ENCODE measurements at places on chromosomes 1 and 21.

- no peak for DNase-seq
Measured at GRCh38 chr1:235873045-235873444, 6.3 kb upstream of the LYST start.

DNA sequence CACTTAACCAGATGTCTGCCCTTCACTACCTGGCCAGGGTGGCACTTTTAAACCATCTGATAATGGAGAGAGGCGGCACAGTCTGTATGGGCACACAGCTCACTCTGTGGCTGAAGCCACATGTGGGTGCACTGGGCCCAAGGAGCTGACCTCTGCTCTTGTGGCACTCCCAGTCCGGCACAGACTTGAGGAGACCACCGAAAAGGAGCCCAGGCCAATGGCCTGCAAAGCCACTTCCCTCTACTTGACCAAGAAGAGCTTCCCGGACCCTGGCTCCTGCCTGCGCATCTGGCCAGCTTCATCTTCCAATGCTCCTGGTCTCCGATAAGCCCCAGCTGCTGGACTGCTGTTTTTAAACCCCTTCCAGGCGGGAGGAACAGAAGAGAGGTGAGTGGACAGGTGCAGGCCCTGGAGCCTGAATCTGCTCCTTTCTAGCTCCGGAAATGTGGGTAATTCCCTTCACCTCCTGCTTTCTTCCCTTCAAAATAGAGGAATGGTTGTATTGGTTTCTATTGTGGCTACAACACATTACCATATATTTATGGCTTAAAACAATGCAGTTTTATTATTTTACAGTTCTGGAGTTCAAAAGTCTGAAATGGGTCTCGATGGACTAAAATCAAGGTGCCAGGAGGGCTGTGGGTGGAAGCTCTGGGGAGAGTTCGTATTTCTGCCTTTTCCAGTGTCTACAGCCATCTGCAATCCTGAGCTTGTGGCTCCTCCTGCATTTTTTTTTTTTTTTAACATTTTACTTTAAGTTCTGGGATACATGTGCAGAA, 11.6 kb downstream of the GNG4 start:
- no peak for DNase-seq

DNA sequence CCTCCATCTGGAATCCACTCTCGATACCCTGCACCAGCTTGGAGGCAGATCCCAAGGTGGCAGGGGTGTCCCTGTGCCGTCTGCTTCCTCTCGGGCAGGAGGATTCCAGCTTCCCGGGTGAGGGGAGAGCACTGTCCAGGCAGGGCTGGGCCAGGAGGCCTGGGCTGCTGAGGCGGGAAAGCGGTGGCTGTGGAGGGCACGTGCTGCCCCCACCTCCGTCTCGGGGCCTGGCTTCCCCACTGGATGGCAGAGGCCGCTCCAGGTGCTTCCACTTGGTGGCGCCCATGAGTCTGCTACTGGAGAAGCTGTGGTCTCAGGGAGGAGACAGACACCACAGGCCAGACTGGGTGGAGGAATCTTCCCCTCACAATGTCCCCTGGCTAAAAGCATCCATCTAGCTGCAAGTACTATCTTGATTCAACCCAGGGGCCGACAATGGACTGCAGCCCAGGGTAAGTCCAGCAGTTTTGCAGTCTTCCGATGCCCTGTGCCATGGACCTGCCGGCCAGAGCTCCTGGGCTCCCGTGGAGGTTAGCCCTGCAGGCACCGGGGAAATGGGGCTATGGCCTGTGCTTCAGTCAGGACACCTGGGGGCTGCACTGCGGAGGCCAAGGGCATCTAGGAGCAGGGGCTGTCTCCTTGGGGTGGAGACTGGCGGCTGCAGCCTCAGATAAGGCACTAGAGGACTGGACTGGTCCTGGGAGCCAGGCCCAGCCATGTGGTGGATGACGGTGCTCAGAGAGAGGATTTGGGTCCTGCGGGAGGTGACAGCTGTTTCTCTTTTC, 41.3 kb upstream of the EIF4G3 start:
- DNase-seq: peak; percentile 54

GRCh38 chr1:20698195-20698910, 19.5 kb downstream of the KIF17 start:
- DNase-seq: no peak

- DNase-seq: peak; percentile 88
Measured at GRCh38 chr1:71047635-71048607, at the start of gene PTGER3. TSS of gene PTGER3 (minus strand) at chr1:71047816. CDS start at chr1:71047577, 239 bp downstream.

DNA sequence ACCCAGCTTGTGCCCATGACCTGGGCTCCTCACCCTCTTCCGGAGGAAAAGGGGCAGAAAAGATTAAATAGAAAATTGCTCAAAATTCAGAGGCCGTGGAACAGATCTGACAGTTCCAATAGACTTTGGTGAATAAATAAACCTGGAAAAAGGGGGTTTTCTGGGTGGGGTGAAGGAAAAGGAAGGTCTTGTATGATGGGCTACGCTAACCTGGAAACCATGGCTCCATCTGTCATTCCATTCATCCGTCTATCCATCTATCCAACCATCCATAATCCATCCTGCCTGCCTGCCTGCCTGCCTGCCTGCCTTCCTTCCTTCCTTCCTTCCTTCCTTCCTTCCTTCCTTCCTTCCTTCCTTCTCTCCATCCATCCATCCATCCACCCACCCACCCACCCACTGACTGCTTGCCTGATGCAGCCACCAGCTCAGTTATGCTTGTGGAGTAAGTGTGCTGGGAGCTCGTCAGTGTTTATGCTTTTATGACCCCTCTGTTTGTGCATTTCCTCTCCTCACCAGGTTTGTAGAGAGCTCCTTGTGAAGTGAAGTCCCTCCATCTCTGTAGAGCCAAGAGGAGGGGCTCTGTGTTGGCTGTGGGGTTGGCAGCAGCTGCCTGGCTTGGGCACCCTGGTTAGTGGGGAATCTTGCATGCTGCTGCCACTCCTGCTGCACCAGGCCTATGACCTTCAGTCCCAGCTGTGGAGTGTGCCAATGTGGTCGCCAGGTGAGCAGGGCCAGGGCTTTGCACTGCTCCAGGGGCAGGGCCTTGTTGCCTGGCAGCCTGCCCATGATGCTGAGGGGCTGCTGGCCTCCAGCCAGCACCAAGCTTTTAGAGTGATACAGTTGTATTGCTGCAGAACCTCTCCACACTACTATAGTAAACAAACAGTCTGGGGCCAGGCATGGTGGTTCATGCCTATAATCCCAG, 16.0 kb upstream of the POU3F1 start:
- DNase-seq: no peak

- DNase-seq: no peak
Measured at GRCh38 chr1:112688781-112689193, 14.3 kb downstream of the MOV10 start.

GRCh38 chr1:226954337-226954736, 14.2 kb downstream of the COQ8A start:
- no peak for DNase-seq

DNA sequence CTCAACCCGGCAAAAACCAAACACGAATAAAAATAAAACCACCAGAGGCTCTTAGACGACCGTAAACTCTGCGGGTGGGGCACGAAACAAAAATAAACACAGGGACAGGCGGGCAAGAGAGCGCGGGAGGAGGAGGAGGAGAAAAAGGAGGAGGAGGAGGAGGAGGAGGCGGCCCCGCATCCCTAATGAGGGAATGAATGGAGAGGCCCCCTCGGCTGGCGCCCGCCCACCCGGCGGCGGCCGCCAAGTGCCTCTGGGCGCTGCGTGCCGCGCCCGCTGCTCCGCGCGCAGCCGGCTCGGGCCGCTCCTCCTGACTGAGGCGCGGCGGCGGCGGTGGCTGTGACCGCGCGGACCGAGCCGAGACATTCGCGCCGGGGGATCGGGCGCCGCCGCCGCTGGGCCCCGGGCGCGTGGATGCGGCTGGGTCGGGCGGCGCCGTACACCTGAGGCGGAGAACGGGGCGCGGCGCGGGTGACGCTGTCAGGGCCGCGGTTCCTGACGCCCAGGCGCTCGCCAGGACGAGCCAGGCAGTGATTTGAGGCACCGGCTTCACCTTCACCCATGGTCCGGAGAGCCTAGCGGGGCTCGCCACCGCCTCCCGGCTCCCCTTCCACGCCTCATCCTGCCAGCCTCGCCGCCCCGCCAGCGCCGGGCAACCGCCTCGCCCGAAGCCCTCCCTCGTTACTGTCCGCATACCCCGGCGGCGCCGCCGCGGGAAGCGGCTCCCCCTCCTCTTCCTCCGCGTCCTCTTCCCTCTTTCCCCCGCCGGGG, at the start of gene MARK1:
Gene MARK1 (plus strand): TSS at position 229 of the 771 bp plus-strand sequence. CDS start 687 bp downstream, outside the sequence.
- no peak for DNase-seq

DNA sequence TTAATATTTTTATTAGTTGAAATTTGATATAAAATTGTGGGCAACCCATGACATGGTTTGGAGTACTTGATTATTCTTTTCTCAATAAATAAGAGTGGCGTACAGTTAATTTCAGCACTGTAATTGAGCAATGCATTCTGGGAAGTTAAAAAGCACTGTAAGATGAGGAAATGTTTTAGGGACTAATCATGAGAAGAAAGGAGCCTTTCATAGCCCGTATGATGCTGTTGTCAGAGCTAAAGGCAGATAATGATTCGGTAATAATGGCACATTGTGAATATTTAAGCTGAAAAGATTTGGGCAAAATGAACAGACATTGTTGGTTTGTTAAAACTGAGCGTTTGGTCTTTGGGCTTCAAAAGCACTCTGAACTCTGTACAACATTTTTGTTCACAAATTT, 139.3 kb downstream of the NFIA start:
- no peak for DNase-seq

DNA sequence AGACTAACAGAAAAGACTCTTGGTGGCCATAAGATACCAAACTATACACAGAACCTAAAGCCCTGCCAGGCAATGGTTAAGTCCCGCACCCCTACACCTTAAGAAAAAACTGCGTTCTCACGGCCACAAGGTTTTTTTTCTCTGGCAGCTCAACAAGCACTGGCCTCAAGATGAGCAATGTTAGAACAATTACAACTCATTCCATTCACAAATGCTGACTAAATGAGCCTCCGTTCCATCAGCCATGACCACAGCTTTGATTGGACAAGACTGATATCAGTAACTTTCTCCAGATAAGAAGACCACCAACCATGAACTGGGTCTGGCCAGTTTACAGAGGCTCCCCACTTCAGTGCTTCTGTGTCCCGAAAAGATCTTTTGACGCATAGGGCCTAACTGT, 31.9 kb downstream of the SEC16B start:
- DNase-seq: no peak

GRCh38 chr1:5928714-5929400, 63.4 kb downstream of the NPHP4 start:
- no peak for DNase-seq

DNA sequence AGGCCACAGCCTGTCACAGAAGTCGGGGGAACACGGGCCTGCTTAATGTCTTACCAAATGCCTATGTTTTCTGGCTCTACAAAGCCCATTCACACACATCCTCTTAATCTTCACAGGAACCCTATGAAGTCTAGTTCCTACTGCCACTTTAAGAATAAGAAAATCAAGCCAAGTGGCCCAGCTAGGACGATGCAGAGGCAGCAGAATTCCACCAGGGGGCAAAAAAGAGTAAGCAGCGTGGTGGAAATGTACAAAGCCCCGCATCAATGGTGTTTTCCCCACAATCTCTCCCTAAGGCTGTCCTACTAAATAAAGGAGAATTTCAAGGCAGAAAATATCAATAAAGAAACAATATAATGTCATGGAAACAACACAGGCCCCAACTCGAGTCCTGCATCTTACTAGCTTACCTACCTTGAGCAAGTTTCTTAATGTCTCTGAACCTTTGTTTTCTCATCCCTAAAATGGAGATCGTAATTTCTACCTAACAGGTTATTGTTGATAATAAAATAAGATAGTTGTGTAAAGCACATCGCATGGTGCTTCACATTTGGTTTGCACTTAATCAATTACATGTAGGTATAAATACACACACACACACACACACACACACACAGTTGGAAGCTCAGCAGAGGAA, 21.4 kb downstream of the SEC16B start:
- DNase-seq: peak; percentile 60

- DNase-seq: no peak
Measured at GRCh38 chr1:188904201-188904600, 1573.5 kb downstream of the BRINP3 start.

- DNase-seq: no peak
Measured at GRCh38 chr1:240306673-240307072, 215.0 kb downstream of the FMN2 start.

- DNase-seq: no peak
Measured at GRCh38 chr1:151356696-151357095, 9.6 kb upstream of the RFX5 start.

- no peak for DNase-seq
Measured at GRCh38 chr1:43279161-43279560, 6.2 kb downstream of the C1orf210 start.

DNA sequence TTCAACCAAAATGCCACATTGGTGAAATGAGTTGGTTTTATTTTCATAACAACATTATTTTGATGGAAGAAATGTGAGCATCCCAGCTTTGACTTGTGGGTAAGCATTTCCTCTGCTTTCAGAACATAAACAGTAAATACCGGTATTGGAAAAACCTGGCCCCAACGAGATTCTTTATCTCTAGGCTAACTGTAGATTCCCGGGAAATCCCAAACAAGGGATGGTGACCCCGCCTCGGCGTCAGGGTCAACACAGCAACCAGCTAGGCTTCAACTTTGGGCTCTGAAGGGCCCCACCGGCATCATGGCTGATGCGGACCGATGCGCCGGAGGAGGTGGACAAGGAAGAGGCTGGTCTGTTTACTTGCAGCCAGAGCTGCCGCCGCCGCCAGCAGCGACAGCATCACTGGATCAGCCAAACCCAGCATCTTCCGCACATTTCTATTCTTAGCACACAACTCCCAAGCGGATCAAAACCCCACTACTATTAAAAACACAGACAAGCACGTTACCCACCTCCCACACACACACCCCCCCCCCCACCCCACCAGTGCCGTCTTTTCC, 1.1 kb downstream of the AKT3 start:
- no peak for DNase-seq

GRCh38 chr1:27658951-27659496, 13.0 kb downstream of the IFI6 start:
- DNase-seq: no peak

DNA sequence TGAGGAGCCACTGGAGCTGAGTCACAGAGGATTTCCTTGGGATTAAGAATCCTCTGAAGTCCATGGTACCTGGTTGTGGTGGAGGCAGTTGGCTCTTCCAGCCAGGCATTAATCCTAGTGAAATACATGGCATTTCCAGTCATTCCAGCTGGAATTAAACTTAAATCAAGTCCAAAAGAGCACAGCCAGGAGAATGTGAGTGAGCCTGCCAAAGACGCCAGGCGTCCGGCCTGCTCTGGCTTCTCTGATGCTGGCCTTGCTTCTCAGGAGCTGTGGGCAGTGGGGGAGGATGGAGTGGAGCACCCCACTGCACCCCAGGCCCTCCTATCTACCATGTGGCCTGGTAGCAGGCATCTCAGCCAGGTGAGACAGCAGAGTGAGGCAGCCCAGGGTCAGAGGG, 23.4 kb upstream of the TENT5C start:
- no peak for DNase-seq

- DNase-seq: peak; percentile 30
Measured at GRCh38 chr1:70910013-70910412, 137.6 kb downstream of the PTGER3 start.

- no peak for DNase-seq
Measured at GRCh38 chr1:203626910-203627246, 246 bp downstream of the ATP2B4 start.

DNA sequence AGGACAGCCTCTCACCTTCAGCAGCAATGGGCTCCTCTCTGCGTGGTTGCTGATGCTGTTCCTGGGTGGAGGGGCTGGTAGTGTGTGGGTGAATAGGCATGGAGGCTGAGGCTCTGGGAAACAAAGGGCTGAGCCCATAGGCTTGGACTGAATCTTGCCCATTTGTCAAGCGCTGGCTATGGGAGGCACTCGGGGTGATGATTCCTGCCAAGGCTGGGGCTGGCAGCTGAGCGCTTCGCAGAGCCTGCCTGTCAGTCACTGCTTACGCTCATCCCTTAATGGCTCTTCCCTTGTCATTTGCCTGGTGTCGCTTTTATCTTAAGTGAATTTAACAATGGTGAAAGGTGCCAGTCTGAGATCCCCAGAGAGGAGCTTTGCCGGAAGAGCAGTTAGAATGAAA, 353.3 kb downstream of the PBX1 start:
- no peak for DNase-seq

Data from hematopoietic multipotent progenitor cell treated with erythropoietin and hydrocortisone succinate and interleukin-3 and kit ligand, for 8 days (in vitro differentiated cells).